Activated CD8-positive, alpha-beta memory T cell treated with anti-CD3 and anti-CD28 coated beads for 48 hours (primary cell): ENCODE measurements at places on chromosomes 2 and 18.

- DNase-seq = no peak
These were observed 120.8 kb downstream of the LTBP1 start for GRCh38 chr2:33067598-33067997.

GRCh38 chr2:234436482-234436837 is 60.4 kb downstream of the ARL4C start:
- no peak for DNase-seq

DNA sequence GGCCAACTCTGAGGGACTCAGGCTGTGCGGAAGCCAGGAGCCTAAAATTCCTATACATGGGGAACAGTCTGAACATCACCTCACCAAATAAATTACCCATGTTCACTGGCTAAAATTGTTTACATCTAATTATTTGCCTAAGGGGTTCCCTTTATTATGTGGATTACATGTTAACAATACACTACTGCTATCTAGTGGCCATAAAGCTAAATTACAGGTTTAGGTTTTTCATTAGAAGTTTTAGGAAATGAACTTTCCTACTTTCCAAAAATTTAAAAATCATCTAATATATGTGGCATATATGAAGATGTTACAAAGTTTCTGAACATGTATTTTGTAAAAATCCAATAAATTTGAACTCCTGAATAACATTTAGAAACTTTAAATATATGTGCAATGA is 40.3 kb downstream of the PLA2R1 start:
- DNase-seq = no peak

DNA sequence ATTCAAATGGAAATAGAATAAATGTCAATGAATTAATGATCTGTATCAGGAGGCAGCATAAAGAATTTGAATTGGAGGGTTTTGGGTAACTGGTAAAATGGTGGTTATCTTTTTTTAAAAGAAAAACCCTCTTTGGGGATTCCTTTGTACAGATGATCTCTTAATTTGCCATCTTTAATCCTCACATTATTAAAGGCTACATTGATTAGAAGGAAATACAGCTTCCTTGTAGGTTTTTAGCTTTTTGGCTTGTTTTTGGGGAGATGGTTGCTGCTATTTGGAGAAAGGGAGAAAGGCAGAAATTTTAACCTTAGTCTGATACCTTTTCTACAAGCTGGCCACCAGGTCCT is 600 bp upstream of the MAPRE2 start:
- no peak for DNase-seq

DNA sequence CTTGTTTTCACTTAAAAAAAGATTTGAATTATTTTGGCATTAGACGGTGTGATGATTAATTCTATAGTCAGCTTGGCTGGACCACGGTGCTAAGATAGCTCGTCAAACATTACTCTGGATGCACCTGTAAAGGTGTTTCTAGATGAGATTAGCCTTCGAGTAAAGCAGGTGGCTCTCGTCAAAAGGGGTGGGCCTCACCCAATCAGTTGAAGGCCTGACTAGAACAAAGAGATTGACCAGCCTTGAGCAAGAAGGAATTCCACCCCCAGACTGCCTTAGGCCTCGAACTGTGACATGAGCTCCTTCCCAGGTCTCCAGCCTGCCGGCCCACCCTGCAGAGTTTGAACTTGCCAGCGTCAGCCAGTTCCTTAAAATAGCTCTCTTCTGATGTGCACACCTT is 73.4 kb downstream of the TWIST2 start:
- no peak for DNase-seq

- no peak for DNase-seq
These were observed 214.4 kb downstream of the TMX3 start for GRCh38 chr18:68500556-68500955.

- no peak for DNase-seq
These were observed 11.7 kb upstream of the NAPG start for GRCh38 chr18:10514082-10514481.

DNA sequence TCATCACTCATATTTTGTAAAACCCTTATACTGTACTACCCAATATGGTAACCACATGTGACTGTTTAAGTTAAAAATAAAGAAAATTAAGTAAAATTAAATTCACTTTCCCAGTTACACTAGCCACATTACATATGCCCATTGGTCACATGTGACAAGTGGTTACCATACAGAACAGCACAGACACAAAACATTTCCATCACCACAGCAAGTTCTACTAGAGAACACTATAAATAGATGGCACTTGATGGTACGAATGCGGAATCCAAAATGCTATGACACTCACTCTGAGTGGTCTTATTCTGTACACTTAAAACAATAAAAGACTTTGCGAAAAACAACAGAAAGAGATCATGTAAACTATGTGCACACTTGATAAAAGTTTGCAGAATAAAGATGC is 202.2 kb downstream of the PDE1A start:
- no peak for DNase-seq

DNA sequence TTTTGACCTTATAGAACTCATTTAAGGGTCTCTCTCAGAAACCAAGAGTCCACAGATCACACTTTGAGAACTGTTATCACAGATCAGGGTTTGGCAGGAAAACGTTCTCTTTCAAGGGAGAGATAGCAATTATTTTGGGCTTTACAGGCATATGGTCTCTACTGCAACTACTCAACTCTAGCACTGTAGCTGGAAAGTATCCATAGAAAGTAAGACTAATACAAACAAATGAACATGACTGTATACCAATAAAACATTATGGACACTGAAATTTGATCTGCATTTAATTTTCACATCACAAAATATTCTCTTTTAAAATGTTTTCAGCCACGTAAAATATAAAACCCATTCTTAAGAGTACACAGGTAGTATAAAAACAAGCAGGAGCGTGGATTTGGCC is 100.5 kb downstream of the TRIP12 start:
- DNase-seq = no peak

- no peak for DNase-seq
These were observed 259.1 kb upstream of the AGAP1 start for GRCh38 chr2:235234736-235235135.

- no peak for DNase-seq
These were observed 4.1 kb upstream of the RBM45 start for GRCh38 chr2:178108176-178108575.

- no peak for DNase-seq
These were observed 35.9 kb downstream of the PTGR3 start for GRCh38 chr18:75173125-75173432.

- no peak for DNase-seq
These were observed 240.6 kb upstream of the CXCR4 start for GRCh38 chr2:136358576-136358975.

DNA sequence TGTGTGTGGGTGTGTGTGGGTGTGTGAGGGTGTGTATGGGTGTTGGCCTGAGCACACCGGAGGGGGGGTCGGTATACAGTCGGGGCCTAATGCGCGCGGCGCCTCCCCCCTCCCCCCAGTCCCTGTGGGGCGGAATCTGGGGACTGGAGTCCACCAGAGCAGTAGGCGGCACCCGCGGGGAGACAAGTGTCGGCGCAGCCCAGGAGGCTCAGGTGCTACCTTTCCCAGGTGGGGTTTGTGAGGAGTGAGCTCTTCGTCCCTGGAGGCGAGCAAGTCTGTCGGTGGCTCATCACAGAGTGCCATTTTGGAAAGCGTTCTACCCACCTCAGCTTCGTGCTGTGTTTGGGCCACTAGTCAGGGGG is 2896.1 kb upstream of the TEKT4 start:
- DNase-seq = no peak

- DNase-seq = no peak
These were observed 106.0 kb upstream of the PKDCC start for GRCh38 chr2:41941831-41942230.

DNA sequence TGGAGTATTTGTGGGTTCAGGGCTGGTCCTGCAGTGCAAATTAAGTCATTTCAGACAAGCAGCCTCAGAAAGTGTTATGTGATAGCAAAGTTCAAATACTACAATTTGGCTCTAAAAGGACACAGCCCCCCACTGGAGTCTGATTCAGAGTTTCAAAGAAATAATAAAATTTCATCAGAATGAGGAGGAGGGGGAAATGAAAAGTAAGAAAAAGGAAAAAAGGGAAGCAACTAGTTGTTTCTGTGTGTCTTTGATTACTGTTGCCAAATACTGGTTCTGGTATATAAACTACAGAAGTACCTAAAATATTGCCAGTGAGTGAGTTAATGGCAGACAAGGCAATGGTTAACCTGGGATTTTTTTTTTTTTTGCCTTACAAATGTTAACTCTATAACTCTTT is 773.9 kb downstream of the BCL11A start:
- no peak for DNase-seq

DNA sequence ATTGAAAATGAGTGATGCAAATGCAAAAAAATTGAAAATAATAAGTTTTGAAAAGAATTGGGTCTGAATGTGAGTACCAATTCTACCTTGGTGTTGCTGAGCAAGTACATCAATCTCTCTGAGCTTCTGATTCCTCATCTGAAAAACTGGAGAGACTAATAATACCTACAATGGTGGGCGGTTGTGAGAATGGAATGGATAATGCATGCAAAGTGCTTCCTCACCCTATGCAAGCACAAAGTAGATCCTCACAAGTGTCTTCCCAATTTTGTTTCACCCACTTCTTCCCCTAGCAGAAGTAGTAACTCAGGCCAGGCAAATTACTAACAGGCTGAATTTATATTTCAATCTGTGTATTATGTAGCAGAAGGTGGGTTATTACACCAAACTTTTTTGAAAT is 191.7 kb upstream of the PIK3C3 start:
- DNase-seq = no peak

- no peak for DNase-seq
These were observed 7.8 kb downstream of the COLEC11 start for GRCh38 chr2:3602553-3603339.

DNA sequence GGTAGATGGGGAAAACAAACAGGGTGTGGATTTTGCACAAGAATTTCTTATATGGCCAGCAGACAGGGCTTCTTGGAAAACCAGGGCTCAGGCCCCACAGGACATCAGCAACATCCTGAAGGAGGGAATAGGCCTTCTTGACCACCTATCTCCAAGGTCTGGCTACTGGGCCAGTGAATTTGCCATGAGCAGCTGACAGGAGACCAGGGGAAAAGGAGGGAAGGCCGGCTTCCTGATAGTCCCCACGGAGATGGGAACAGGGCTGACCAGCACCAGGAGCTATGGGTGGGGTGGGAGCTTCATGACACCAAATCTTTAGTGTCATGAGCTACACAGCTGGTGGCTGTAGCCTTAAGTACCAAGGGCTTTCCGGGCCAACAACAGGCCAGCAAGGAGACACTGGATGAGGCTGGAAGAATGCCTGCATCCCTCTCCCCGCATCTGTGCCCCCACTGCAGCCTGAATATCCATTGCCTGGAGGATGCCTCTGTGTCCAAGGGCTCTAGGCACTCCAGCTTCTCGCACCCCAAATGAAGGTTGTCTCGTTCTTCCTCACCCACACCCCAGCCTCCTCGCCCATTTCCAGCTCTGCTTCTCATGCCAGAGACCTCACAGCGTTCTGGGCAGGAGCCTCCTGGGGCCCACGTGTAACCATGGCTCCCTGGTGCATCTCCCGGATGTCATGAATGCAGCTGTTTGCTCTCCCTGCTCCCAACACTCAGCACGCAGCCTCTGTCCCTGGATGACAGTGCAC is 74.8 kb downstream of the EMX1 start:
- DNase-seq = no peak

DNA sequence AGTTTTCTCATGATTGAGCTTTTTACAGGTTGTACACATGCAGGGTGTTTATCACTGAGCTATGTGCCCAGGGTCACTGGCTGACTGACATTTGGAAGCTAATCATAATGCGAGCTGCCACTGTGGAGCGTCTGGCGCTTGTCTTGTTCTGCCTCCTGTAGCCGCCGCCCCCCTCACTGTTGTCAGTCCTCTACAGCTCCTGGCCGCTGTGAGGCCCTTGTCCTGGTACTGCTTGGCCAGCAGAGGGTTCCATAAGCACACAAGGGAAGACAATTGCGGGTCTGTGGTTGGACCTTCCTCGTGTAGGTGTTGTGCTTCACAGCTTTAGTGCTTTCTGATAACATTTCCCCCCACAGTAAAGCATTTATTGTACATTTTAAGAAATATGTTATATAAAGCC is 105.6 kb upstream of the LDLRAD4 start:
- DNase-seq = no peak
